ENCODE measurements at places on chromosomes 4 and X.

- DNase-seq: no peak
Measured at GRCh38 chrX:1519022-1519497, 17.9 kb downstream of the P2RY8 start.

GRCh38 chrX:86171366-86171765 is 23.1 kb downstream of the DACH2 start:
- DNase-seq: peak; percentile 5

GRCh38 chr4:108900018-108900580 is 137.2 kb upstream of the ETNPPL start:
- DNase-seq: no peak

GRCh38 chrX:2635342-2635741 is 55.8 kb upstream of the CD99 start:
- DNase-seq: no peak

- no peak for DNase-seq
Measured at GRCh38 chr4:141174457-141174856, 41.2 kb upstream of the RNF150 start.

DNA sequence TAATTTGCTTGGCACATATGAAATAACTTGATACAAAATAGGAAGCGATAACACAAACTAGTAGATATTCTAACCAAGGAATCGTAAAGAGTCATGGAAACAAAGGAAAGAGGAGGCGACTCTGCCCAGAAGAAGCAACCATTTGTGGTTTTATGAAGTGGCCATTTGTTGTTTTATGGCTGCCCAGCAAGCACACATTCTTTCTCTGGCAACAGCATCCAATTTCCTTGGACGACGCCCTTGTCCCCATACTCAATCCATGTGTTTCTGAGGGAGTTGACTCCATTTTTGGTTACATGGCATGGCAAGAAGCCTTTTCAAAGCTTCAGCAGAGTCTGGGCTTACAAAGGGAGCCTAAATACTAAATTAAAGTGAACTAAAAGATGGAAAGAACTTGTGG is 295.1 kb downstream of the INPP4B start:
- no peak for DNase-seq

DNA sequence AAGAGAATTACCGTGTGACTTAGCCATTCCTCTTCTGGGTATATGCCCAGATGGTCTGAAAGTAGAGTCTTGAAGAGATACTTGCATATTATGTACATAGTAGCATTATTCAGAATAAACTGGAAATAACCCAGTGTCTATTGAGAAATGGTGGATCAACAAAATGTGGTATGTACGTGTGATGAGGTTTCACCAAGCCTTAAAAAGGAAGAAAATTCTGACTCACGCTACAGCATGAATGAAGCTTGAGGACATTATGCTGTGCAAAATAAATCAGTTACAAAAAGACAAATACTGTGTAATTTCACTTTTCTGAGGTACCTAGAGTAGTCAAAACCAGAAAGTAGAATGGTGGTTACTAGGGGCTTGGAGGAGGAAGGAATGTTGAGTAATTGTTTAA is 37.3 kb downstream of the GBA3 start:
- no peak for DNase-seq

GRCh38 chrX:119853444-119853843 is 681 bp upstream of the UPF3B start:
- no peak for DNase-seq

DNA sequence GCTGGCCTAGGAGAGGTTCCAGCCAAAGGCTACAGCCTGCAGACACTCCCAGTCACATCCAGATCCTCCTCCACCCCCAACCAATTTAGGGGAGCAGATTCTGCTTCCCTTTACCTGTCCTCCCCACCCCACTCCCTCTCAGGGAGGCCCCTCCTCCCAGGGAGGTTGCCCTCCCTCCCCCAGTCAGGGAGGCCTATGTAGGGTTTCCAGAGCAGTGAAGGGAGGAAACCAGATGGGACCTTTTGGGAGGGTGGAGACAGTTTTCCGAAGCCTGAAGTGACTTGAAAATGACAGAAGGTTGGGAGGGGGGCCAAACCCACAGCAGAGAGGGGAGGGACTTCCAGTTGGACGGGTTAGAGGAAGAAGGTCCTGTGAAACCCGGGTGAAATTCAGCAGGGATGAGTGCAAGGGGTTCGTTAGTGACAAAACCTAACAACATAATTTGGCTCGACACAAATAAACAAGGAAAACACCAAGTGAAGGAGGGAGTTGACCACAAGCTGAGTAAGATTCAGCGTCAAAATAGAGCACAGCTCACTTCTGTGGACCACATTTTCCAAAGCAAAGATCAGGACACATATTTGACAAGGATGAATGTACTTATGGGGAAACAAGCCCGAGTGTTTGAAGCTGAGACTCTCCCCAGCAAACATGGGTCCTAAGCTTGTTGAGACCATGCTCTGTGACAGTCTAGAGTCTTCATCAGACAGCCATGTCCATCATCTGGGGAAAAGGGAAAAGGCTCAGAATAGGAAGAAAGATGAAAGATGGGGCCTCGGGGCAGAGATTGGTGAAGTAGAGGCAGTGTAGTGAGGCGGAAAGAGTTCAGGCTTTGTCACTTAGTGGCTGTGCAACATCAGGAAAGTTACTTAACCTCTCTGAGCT is 46.4 kb downstream of the PRPS1 start:
- peak; percentile 91 for DNase-seq

GRCh38 chrX:41445171-41445570 is 2.0 kb upstream of the NYX start:
- no peak for DNase-seq

DNA sequence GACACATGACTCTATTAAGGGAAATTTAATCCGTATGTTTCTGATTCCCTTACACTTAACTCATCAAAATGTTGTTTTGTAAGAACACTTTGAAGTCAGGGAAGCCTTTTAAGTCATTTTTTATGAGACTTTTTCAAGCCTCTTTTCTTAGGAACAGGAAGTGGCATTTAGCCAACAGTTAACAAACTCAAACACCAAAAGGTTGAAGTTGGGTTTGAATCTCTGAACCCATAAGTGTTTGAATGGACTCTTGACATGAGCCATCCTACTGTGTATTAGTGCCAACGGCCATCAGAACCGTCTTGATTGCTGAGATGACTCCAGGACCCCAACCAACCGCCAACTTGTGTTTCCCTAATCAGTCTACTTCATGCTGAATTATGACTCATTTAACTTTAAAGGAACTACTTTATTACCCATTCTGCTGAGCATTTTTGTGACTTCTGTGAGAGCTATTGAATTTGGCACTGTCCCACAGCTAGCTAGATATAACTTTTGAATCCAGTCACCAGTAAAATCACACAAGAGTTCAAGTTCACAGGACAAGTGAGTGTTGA is 209.1 kb upstream of the FAT1 start:
- no peak for DNase-seq

DNA sequence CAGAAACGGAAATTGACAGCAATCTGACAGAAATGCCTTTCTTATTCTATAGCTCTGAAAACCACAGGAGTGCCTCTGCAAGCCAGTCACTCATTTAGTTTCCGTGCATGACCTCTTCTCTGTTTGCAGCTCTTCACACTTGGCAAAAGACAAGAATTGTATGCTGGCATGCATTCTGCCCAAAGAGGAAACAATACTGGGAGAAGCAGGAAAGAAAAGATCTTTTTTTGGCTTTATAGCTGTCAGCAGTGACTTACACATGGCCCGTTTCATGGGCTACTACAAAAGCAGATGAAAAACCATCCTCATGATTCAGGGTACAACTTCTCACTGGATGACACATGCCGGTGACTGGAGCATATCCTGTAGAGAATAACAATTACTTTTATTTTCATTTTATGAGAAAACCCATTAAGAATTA is 249.4 kb downstream of the ADAMTS3 start:
- peak; percentile 51 for DNase-seq

GRCh38 chr4:8876982-8877779 is 5.5 kb upstream of the HMX1 start:
- DNase-seq: no peak

DNA sequence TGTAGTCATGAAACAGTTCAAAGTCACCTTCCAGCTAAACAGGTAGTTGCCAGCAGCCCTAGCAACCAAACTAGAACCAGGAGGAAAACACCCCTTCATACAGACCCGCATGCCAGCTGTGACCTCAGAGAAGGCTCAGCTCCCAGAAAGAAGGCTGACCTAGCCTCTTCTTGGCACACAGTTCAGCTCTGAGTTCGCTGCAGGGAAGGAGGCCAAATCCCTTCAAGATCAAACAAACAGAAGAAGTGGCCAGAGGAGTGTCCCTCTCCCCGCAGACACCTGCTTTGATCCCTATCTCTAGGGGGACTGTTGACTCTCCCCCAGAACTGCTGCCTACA is 56.0 kb downstream of the HADH start:
- DNase-seq: no peak

GRCh38 chrX:32495855-32496254 is 715.5 kb downstream of the DMD start:
- no peak for DNase-seq

GRCh38 chr4:70544279-70544868 is 26.0 kb downstream of the AMTN start:
- no peak for DNase-seq

DNA sequence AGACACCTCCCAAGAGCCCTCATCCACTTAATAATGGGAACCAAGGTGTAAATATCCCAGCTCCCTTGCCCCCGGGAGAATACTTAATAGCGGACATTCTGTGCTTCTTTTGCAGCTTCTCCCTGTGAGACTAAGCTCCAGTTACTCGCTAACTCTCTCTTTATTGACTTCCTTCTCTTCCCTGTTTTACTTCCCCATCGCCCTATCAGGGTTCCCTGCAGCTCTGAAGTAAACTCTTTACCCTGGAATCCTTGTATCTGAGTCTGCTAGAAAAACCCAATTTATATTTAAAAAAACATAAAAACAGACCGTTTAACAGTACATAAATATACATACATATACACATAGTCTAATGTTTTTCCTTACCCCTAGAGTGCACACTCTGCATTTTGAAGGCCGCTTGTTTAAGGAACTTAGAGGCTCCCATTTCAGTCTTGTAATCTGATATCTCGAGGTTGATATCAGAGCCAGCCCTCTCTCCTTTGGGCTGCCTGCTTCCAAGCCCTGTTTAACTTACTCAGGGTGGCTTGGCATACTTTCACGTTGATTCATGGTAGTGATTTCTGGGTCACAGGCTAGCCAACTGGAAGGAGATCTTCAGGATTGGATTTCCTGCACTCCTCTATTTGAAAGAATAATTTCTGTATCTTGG is 177.4 kb upstream of the SCML1 start:
- DNase-seq: no peak

GRCh38 chr4:172232966-172233365 is 419.8 kb downstream of the GALNTL6 start:
- no peak for DNase-seq

GRCh38 chr4:18578307-18578706 is 556.8 kb upstream of the LCORL start:
- no peak for DNase-seq

- no peak for DNase-seq
Measured at GRCh38 chrX:12423346-12423745, 285.1 kb downstream of the FRMPD4 start.

GRCh38 chr4:31411565-31411964 is 691.4 kb downstream of the PCDH7 start:
- DNase-seq: no peak

DNA sequence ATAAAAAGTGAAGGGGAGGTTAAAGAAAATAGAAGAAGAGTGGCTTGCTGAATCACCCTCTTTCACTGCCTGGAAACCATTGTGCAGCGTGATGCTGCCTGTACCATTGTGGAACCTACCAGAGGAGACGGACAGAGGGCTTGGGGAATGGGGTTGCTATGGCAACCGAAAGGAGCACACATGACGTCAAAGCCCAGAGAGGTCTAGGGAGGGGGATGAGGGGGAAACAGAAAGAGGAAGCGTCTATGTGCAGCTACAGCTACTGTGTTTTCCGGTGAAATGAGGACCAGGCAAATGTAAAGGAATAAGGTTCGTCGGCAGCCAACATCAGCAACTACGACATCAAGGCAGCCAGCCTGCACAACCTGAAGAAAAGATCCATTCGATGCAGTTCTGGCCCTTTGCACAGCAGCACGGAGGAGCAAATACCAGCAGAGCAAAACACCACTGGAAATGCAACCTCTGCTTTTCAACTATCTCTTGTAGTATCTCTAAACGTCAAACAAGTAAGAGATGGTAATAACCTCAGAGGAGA is at the start of gene MAPK10:
MAPK10 (minus strand) TSS at position 110 of the 535 bp plus-strand sequence.
- peak; percentile 99 for DNase-seq

DNA sequence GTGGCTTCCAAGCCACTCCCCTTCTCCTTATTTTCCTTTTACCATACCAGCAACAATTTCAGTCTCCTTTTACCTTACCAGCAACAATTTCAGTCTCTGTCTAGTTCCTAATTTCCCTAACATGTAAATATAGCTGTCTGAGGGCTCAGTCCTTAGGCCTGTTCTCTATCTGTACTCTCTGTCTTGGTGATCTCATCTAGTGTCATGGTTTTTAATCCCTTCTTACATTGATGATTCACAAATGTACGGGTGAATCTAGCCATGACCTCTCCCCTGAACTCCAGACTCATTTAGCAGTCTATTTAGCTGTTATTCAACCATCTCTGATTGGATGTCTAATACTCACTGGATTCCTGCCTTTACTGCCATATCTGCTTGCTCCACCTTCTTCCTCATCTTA is 7.2 kb downstream of the IL15 start:
- no peak for DNase-seq

GRCh38 chr4:2588259-2588658 is 51.8 kb downstream of the FAM193A start:
- no peak for DNase-seq

DNA sequence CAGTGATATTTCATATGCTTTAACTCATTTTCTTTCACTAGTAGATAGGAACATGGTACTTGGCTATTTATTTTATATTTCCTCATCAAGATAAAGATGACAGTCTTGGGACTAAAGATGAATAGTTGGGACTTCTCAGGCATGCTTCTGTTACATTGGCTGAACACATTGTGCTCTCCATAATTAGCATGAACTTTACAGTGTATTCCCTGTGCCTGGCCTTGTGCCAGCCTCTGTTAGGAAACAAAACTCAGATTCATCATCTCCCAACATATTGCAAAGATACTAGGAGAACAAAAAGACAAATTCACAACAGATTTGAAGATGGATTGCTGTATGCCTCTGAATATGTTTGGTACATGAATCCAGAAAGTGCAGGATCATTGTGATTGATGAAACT is 26.4 kb downstream of the GRIA2 start:
- no peak for DNase-seq

DNA sequence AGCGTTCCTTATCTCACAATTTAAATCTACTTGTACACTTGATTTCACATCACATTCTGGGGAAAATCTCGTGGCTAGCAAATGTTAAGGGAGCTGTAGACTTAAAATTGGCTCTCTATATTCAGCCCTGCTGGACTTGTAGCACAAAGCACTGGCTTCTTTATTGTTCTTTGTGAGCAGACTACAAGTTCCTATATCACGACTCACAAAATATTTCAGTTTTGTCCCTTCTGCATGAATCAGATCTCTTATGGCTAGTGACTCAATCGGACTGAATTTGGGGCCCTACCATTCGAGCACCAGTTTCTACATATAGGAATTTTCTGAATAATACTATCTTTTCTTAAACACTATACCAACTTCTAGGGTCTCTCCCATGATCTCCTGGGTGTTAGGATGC is 390.1 kb downstream of the ADAM29 start:
- DNase-seq: no peak
